ENCODE measurements at places on chromosomes 13 and 19.

DNA sequence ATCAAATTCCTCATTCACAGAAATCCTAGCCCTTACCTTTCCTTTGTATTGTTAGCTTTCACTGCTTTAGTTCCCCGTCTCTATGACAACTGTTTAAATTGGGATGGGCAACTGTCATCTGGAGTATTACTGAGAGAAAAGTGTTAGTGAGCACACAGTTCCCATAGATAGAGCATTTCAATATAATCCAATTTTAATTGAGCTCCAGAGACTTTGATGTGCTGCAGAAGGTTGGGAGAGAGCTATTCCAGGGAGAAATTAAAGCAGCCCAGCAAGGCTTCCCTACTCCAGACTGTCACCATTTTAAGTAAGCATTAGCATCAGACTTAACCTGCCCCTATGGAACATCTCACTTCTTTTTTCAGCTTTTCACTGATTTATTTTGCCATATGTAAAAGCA, 55.0 kb upstream of the MAB21L1 start:
- DNase-seq = no peak

- no peak for DNase-seq
These were observed 30.1 kb downstream of the SOX21 start for GRCh38 chr13:94682229-94682628.

- DNase-seq = no peak
These were observed 2.0 kb downstream of the ZNF57 start for GRCh38 chr19:2902590-2903218.

- no peak for DNase-seq
These were observed 41.8 kb downstream of the ZNF527 start for GRCh38 chr19:37412700-37413099.

- DNase-seq = no peak
These were observed 5.1 kb upstream of the CCDC97 start for GRCh38 chr19:41304706-41305483.

DNA sequence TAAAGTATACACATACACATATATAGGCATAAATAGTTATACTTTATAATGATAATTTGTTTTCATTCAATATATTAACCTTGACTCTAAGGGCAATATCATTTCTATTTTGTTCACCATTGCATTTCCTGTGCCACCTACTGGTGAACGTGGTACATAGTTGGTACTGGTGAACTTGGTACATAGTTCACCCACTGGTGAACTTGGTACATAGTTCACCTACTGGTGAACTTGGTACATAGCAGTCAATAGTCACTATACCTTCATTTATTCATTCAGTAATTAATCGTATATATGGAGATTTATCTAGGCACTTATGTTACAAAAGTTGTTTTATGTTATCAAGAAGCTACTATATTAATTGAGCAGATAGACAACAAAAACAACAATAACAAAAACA, 172.6 kb upstream of the ATXN8OS start:
- no peak for DNase-seq

GRCh38 chr13:28357911-28358433, 137.0 kb downstream of the FLT1 start:
- no peak for DNase-seq

- no peak for DNase-seq
These were observed 488.3 kb downstream of the FOXO1 start for GRCh38 chr13:40178130-40178529.

DNA sequence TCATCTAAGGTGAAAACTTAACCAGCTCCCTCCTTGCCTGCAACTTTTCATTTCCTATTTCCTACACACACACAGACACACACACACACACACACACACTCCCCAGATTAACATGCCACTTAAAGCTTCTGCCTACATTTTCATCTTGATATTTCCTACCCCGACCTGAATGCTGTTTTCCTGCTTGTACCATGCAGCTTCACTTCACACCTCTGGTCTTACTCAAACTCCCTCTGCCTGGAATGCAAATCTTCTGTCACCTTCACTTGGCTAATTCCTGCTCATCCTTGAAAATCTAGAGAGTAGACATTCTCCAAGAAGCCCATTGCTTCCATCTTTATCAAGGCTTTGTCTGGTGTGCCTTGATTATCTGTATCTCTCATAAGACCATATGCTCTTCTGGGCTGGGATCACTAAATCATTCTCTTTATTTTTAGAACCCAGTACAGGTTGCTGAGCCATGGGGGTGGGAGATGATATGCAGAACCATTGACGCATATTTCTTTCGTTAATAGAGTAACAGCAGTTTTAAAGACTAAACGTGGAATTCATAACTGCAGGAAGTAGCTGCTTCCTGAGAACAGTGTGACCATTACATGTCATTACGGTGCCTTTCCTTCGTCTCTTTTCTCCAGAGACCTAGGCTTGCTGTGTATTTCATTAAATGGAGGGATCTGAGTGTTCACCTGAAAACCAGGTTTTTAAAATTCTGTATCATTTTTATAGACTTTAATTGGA, 37.7 kb downstream of the CNMD start:
- no peak for DNase-seq

GRCh38 chr13:75636436-75637180, 478 bp downstream of the LMO7 start:
- DNase-seq = no peak

- no peak for DNase-seq
These were observed 8.5 kb downstream of the SPATA13 start for GRCh38 chr13:24168979-24169378.

- no peak for DNase-seq
These were observed 58.8 kb downstream of the SLC10A2 start for GRCh38 chr13:103007427-103007762.

GRCh38 chr13:90256746-90257145, 1090.7 kb upstream of the MIR17HG start:
- DNase-seq = no peak

DNA sequence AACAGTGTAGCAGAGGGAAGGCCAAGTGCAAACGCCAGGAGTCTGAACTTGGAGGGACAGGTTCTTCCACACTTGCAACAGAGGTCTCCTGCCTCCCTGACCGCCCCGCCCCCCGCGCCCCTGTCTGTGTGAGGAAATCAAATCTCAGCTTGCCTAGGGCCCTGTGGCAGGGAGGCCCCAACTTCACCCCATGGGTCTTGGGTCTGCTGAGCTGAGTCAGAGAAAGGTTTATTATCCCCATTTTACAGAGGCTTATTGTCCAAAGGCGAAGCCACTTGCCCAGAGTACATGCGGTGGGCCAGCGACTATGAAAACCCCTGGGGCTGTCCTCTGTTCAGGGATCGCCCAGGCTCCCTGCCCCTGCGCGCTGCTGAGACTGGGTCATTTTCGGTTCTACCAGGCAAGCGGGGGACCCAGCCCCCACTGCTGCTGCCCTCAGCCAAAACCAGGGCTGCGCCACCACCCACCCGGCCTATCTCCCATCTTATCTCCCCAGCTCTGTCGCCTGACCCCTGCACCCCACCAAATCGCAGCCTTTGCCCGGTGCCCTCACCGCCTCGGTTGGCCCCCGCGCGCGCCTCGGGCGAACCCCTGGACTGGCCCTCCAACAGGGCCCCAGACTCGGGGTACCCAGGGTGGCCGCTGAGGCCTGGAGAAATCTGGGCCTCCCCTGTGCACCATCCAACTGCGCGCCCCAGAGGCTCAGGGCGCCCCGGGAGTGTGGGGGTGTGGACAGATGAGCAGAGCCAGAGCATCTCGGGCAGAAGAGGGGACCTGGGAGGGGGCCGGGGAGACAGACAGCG, 850 bp upstream of the CERS4 start:
- DNase-seq = no peak

DNA sequence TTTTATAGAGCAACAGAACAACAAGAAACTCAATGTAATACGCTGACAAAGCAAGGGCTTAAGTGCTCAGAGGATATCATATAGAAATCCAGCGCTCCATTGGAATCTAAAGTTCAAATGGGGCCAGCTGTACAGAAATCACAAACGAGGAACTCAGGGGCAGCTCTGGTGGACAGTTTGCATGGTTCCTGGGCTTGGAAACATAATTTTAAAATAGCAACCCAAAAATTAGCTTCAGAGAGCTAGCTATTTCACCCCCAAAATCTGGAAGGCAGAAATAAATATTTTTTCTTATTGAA, 19.2 kb upstream of the LATS2 start:
- DNase-seq = no peak

DNA sequence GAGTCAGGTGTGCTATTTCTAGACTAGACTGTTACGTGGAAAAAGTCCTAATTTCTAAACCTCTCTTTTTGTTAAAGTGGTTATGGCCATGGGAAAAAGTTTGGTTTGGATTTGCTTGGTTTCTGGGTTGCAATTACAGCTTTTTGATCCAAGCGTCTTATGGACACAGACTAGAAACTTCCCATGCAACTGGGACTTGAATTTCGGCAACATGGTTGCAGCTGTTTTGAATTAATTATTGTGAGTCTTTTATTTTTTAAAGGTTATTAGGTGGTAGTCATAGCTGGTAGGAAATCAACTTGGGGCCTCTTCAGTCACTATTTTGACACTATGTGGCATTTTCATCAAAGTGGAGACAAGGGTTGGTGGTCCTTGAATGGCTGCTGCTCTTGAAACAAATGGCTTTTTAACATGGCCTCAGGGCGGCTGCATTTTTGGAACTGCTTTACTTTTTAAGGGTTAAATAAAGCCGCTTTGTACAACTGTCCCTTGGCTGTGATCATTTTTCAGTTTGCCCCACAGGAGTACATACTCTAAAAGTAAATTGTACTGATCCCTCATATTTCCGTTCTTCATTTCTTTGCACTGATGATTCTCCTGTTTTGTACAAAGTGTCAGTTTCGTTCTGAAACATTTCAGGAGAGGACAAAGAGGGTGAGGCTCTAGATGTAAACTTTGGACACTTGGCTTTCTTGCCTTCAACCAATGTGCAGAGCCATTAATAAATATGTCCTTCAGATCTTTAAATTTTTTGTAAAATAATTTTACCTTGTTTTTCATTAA, 15.9 kb downstream of the HNRNPM start:
- no peak for DNase-seq

DNA sequence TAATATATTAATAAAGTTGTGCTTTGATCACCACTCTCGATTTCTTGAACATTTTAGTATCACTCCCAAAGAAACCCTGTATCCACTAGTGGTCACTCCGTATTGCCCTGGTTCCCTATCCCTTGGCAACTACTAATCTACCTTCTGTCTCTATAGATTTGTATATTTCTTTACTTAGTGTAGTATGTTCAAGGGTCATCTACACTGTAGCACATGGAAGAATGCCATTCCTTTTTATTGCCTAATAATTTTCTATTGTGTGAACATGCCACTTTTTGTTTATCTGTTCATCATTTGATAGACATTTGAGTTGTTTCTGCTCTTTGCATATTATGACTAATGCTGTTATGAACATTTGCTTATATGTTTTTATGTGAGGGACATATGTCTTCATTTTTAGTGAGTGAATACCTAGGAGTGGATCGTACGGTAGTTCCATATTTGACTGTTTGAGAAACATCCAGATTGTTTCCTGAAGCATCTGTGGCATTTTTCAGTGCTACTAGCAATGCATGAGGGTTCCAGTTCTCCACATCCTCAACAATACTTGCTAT, 254.0 kb downstream of the GPC6 start:
- no peak for DNase-seq

GRCh38 chr19:28636016-28636629, 576.8 kb downstream of the UQCRFS1 start:
- DNase-seq = no peak

DNA sequence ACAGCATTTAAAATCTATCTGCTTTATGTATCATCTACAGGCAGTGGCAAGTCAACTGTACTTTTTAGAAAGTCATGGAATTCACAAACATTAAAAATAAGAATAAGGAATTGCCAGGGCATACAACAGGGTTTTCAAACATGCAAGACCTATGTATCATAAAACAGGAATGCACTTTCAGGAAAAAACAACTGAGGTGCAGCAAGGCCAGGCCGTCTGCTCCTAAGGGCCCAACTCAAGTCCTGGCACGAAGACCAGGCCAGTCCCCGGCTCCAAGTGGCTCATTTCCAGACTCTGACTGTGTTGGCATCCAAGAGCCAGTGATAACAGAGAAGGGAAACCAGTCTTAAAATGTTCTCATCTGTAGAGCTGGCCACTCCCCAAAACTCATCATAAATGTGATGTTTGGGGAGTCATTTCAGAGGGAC, 7.1 kb downstream of the RFX2 start:
- DNase-seq = peak; percentile 67

GRCh38 chr13:110625771-110626321, 10.5 kb downstream of the NAXD start:
- no peak for DNase-seq

GRCh38 chr13:77239312-77239711, 87.6 kb downstream of the MYCBP2 start:
- DNase-seq = no peak

DNA sequence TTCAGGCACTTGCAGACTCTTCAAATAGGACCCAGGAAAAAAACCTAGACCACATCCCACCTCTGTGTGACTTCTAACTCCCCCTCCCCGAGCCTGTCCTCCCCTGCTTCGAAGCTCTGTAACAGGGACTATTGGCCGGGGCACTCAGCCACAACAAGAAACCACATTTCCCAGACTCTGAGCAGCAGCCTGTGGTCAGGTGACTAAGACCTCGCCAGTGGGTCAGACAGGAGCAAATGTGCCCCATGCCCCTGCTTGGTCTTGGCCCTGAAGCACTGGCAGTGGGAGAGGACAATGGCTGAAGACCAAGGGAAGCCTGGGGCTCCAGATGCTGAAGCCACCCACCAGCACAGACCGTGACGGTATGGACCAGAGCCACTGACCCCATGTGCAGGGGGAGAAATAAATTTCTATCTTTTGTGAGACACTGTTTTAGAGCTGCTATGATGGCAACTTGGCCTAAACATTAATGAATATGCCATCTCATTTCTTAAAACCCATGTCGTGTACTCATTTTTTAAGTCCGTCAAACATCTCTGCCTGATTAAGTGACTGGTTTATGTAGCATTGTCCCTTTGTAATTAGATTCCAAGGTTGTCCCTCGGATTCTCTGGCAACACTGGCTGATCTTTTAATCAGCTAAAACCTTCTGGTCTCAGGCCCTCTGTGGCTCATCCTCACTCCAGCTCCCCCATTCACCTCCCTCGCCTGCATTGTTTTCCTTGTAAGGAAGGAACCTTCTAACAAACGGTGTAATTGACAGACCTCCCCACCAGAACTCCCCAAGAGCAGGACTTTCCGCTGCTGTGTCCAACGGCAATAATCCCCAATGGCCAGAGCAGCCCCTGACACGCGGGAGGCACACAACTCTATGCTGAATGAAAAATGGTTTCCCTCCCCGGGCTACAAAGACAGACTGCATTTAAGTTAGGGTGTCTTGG, 98.4 kb downstream of the STK24 start:
- DNase-seq = no peak

DNA sequence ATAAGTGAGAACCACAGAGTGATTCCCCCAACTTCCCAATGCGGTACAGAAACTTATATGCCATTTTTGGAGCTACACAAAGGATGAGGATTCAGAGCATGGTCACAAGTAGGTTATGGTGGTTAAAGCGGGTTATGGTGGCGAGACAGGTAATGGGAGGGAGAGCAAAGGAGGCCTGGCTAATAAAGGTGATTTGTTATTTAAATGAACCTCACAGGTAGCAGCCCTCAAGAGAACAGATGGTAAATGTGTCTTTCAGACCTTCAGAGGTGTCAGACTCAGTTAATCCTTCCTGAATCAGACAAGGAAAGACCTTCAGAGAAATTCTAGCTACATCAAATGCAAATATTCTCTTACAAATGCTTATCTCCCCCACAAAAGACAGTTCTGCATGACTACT, 1971.4 kb downstream of the OLFM4 start:
- no peak for DNase-seq

- no peak for DNase-seq
These were observed 17.0 kb downstream of the EFNA2 start for GRCh38 chr19:1302533-1303239.

Measured in omental fat pad (tissue), 4 donors.